ENCODE measurements at places on chromosomes 5 and 9. TPM values are rescaled to one million over a fixed set of nuclear protein-coding genes. Genes with fewer than 3 reads are reported as not detected.

- no peak for DNase-seq
Observed at GRCh38 chr5:79471556-79471955, 42.4 kb downstream of the HOMER1 start.

- no peak for DNase-seq
Observed at GRCh38 chr5:34452170-34452828, 203.8 kb upstream of the RAI14 start.

Gene MSH3
- 17.6 TPM for total RNA-seq

Gene HMCN2
- 3.3 TPM for total RNA-seq

- DNase-seq = no peak
Observed at GRCh38 chr9:137789295-137789895, 88.2 kb upstream of the CACNA1B start.

DNA sequence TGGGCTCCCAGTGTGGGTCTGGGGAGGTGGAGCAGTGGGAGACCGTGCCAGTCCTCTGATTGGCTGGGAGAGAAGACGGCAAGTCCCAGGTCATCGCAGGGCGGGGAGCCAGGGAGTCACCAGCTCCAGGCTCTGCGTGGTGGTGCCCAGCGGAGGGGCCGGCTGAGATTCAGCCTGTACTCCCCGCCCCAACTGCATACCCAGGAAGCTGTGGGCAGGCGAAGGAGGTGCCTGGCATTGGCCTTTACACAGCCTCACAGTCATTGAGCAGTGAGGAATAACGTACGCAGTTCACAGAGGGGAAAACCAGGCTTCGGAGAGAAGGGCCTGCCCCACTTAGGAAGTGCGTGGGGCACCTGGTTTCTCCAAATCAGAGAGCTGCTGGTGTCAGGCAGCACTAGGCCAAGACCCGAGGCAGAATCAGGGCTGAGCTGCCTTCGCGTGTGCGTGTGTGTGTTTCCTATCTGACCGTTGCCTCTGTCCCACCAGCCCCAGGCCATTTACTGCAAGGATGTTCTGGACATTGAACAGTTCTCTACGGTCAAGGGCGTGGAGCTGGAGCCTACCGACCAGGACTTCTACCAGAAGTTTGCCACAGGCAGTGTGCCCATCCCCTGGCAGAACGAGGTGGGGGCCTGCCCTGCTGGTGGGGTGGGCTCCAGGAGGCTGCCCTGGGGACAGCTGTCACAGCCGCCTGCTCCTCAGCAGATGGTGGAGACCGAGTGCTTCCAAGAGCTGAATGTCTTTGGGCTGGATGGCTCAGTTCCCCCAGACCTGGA, 6.2 kb upstream of the PRR7 start:
- no peak for DNase-seq

DNA sequence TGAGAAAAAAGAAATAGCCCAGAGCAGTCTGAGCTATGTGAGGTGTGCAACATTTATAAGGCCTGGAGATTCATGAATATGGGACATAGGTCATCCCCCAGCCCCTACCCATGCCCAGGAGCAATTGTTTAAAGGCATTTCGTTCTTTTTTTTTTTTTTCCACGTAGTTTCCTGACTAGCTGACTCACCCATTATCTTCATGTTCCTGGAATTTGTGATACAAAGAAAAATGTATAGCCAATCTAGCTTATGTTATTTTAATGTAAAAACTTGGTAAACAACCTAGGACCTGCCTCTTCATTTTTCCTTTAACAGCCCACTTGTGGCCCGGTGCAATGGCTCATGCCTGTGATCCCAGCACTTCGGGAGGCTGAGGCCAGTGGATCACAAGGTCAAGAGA, 81.3 kb downstream of the OSTF1 start:
- DNase-seq = no peak

Gene BTNL8
- 0.53 TPM for total RNA-seq

Gene EPB41L4B
- 31.8 TPM for total RNA-seq

Gene C9orf50
- total RNA-seq = 2.2 TPM

DNA sequence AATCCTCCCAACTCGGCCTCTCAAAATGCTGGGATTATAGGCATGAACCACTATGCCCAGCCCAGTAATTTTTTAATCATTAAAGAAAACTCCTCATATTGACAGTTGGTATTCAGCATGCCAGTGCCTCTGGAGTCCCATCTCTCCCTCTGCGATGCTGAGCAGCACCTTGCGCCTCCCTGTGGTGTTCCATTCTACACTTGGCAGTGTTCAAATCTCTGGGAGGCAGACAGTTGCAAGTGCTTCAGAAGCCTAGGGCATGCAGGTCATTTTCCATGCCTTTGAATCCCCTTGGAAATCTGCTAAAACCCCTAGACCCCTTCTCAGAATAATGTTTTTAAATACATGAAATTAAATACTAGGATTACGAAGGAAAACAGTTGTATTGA, 41.3 kb downstream of the GARNL3 start:
- DNase-seq = no peak

- no peak for DNase-seq
Observed at GRCh38 chr5:113293975-113294310, 140.8 kb downstream of the TSSK1B start.

Gene MELK
- 0.49 TPM for total RNA-seq

DNA sequence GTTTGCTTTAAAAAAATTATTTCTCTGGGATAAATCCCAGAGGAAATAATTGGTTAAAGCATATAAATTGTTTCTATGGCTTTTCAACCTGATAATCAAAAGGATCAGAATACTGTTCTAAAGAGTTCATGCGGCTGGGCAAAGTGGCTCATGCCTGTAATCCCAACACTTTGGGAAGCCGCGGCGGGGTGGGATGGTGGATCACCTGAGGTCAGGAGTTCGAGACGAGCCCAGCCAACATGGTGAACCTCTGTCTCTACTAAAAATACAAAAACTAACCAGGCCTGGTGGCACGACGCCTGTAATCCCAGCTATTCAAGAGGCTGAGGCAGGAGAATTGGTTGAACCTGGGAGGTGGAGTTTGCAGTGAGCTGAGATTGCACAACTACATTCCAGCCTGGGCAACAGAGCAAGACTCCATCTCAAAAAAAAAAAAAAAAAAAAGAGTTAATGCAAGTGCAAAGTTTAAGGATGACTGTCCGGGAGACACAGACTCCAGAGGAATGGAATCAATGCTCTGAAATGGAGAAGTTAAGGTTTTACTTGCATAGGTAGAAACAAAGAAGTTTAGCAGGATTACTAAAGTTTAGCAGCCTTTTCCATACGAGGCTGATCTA, 16.6 kb upstream of the GRHPR start:
- DNase-seq = no peak

- no peak for DNase-seq
Observed at GRCh38 chr9:94173632-94174031, 85.5 kb upstream of the ZNF169 start.

DNA sequence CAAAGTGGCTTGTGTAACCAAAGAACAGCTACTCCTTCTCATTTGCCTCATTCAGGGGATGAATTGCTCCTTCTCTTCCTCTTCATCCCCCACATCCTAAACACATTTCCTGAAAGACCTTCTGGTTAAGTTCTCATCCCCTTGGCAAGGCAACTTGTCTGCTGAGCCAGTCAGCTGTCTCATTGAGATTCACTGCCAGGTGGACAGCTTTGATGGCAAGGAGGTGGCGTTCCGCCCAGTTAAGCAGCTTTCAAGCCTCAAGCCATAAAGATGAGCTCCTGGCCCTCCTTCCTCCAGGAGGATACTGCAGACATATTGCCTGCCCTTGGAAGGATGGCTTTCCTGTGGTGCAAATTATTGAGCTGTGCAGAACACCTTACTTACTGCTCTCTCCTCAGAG, 448.6 kb upstream of the MPDZ start:
- DNase-seq = no peak

Gene MAPKAP1
- total RNA-seq = 54.6 TPM

Gene FAXDC2
- total RNA-seq = 60.9 TPM

Gene NOXA1
- 7.4 TPM for total RNA-seq

DNA sequence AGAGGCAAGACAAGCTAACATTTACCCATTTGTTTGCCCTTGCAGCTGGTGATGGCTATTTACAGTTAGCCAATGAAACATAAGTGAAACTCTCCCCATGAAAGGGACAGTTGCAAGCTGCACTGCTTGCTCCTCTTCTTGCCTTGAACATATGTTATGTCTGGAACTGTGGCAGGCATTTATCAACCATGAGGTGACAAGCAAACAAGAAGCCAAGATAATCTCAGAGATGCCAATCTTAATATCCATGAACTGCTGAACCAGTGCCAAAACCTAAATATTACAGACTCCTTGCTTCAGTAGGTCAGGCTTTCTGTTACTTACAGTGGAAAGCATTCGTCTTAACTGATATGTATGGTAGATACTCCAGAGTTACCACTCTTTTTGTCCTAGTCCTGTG, 133.4 kb downstream of the ACTBL2 start:
- no peak for DNase-seq

GRCh38 chr9:134943411-134943810, 25.7 kb upstream of the FCN1 start:
- no peak for DNase-seq

DNA sequence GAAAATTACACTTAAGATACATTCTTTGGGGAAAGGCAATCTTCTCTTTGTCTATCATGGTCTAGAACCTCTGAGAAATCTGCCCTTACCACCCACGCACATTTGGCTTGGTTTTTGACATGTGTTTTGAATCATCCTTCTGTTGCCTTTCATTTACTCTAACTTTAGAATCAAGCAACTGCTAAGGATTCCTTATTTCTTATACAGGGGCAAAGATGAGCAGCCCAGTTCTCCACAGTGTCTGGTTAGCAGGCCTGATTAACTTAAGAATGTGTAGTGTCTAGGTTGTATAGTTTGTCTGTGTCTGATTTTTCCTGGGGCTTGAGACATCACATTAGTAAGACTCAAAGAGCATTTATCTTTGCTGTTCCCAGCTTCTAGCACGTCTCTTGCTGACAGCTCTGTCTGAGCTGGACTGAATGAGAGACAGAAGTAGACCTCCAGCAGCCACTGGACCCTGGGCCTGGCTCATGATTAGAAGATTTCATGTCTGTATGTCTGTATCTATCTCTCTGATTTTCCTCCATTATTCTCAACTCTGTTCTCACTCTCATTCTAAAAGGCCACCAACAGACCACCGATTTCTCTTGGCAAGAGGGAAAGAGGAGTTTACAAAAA, 31.8 kb upstream of the PCA3 start:
- no peak for DNase-seq

GRCh38 chr9:110432253-110432652, 94.6 kb upstream of the TXNDC8 start:
- DNase-seq = no peak

GRCh38 chr5:4480528-4481349, 659.4 kb upstream of the ADAMTS16 start:
- no peak for DNase-seq

- no peak for DNase-seq
Observed at GRCh38 chr5:113526421-113526820, 12.9 kb downstream of the YTHDC2 start.

DNA sequence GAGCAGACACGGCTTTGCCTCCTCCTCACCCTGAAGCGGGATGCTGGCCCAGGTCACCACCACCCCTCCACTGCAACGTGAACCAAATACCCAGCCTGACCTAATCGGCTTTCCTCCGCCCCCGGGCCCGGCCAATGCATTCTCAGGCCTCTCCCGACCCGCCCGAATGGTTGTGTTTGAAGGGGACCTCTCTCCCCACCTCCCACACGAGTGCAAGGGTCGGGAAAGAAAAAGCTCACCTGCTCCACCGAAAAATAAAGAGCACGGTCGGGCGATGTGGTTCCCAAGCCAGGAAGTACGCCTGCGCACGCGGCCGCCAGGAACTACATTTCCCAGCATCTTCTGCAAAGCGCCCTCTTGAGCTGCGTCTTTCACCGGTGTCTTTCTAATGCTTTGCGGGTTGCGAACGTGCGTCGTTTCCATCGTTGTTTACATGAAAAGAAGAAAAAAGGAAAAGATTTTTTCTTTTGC, at the start of gene ZNF883:
TSS of gene ZNF883 (minus strand) at position 282 of the 471 bp plus-strand sequence.
- peak; percentile 60 for DNase-seq

DNA sequence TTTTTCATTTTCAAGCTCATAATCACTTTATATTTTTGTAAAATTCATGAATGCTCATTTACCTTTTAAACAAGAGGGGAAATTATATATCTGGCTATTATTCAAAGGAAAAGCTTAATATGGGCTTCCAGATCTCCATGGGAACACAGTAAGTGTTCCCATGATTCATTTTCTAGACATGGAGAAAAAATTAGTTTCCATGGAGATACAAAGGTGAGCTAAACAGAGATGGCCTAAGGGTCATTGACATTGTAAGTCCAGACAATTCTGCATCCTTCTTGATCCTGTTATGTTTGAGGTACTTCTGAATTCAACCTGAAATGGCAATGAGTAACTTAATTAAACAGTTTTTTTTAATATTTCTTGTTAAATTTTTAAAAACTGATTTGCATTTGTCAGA, 341.4 kb upstream of the PRR16 start:
- DNase-seq = no peak

DNA sequence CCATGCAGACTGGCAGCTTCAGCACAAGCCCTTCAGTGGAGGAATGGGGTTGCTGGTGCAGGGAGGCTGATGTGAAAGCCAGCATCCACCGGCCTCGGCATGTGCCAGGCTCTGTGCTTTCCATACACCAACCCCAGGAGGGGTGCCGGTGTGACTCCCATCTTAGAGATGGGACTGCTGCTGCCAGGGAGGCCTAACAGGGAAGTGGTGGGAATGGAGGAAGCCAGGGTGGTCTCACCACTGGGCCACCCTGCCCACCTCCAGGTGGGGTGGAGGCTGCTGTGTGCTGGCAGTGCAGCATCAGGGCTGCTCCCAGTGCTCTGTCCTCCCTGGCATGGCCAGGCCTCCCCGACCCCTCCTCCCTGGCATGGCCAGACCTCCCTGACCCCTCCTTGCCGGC, 32.8 kb upstream of the PITX1 start:
- no peak for DNase-seq

GRCh38 chr9:109640580-109641371, 139.2 kb upstream of the PALM2AKAP2 start:
- DNase-seq = peak; percentile 62

DNA sequence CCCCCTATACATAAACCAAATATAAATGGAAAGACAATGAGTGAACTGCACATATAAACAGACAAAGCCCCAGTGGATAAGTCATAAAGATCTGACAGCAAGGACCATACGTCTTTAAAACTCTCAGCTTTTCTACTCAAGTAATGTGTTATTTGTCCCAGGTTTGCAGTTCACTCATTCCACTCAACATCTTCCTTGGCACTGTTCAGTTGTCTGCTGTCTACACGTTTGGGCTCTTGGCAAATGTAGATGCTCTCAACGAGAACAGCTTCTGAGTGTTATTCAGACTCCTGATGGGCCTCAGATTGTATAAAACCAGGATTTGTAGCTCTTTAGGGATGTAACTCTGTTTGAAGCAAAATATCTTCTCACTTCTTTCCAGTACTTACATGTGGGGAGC, 198.2 kb upstream of the SEMA6A start:
- no peak for DNase-seq
